ENCODE measurements at places on chromosomes 13 and 19. TPM values are rescaled to one million over a fixed set of nuclear protein-coding genes. Genes with fewer than 3 reads are reported as not detected.

Gene WASF3
- 9.9 TPM for total RNA-seq

DNA sequence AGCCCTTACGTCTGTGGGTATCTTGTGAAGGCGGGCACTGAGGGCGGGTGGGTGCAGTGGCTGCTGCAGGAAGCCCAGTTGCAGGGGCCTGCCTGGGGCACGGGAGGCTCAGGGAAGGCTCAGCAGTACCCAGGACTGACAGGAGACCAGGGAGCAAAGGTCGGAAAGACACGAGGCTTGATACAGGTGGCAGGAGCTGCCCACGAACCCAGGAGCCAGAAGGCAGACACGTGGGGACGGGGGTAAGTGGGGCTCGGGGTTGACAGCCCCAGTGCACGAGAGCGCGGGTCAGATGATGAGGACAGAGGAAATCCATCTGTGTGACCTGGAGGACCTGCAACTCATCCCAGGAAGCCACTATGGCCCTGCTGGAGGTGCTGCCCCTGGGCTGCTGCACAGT is 25.3 kb downstream of the ELAVL1 start:
- no peak for DNase-seq

DNA sequence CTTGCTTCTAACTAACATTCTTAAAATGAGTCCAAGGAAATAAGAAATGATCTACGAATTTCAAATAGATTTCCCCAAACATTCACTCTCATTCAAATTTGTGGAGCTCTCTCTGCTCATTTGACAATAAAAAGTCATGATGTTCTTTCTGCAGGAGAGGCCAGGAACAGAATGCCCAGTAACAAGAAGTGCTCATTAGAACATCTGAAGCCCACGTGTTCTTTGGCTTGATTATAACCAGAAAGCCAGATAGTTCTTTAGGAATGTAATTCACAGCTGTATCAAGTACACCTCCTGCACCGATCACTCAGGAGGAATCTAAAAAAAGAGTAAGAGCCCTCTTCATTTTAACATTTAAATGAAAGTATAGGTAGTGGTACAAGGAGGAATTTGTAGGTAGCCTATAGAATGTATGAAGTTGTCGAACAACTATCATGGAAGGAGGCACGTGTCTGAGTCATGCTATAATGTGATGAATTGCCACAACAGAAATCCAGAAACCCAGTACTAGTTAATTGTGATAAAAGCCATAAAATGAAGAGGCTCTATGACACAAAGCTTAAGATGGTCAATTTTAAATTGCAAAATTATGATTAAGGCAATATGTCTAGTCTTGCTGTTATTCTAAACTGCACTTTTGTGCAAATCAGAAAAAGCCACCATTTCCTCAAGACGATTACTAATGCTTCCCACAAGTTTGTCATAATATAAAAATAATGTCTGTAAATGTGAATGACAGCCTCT is 12.8 kb downstream of the MEDAG start:
- no peak for DNase-seq

GRCh38 chr13:32535115-32535514 is 3.5 kb downstream of the N4BP2L2 start:
- no peak for DNase-seq

DNA sequence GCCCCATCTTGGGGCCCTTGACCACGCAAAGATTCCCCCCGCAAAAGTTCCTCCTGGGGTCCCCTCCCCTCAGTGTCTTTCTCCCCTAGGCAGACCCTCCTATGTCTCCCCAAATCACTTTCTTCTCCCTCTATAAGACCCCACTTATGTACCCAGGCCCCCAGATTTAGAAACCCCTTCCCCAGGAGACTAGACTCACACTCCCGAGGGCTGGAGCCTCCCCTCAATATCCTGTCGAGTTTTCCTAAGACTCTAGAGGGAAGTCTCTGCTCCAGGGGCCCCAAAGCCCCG is 1.4 kb downstream of the SLC1A5 start:
- DNase-seq = no peak

DNA sequence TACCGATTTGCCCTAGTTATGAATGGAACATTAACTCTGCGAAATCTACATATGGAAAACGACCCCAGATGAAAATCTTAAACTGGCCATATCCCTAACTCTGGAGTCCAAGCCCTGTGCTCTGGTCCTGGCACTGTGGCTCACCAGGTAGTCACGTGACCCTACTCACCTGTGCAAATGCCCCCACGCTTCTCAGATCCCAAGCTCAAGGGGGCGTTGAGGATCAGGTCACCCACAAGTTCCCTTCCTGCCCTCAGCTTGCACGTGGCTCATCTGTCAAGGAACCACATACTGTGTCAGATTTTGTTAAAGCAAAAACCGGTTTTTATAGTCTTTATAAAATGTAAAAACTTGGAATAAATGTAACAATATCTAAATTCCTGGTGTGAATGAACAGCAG is 324.0 kb downstream of the SHISA2 start:
- no peak for DNase-seq

DNA sequence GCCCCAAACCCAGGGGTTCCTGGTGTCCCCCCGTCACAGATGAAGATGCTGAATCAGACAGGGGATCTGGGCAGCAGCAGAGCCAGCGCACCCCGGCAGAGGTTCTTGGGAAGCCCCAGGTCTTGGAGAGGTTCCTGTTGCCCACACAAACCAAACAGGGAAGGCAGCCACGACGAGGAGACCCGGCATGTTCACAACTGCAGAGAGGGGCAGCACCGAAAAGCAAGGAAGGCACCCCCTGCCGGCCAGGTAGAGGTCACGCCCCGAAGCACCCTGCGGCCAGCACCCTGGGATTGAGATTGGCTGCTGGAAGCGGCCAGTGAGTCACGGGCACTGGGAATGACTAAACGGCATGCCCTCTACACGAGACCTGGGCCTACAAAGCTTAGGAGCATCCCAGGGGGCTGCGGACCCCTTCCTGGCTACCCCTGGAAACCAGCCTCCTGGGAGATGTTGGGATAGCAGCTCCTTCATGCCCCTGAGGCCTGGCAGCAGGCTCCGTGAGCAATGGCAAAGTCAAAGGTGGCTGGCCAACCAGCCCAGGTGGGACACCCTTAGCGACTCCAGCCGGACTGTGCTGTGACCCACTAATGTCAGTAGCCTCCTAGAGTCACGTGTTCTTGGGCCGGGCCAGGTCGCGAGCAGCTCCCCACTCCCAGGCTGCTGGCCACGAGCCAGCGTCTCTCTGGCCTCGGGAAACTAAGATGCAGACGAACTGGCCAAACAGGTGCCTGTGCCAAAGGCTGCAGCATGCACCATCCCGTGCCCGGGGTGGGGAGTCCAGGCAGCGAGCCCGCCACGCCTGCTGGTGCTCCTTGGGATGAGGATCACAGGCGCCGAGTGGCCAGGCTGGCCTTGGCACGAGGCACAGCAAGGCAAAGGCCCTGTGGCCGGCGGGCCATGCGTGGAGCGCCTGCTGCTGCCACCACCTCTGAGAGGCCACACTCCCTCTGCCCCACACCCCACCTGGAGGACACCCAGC is 43.2 kb downstream of the MLLT1 start:
- DNase-seq = peak; percentile 68

DNA sequence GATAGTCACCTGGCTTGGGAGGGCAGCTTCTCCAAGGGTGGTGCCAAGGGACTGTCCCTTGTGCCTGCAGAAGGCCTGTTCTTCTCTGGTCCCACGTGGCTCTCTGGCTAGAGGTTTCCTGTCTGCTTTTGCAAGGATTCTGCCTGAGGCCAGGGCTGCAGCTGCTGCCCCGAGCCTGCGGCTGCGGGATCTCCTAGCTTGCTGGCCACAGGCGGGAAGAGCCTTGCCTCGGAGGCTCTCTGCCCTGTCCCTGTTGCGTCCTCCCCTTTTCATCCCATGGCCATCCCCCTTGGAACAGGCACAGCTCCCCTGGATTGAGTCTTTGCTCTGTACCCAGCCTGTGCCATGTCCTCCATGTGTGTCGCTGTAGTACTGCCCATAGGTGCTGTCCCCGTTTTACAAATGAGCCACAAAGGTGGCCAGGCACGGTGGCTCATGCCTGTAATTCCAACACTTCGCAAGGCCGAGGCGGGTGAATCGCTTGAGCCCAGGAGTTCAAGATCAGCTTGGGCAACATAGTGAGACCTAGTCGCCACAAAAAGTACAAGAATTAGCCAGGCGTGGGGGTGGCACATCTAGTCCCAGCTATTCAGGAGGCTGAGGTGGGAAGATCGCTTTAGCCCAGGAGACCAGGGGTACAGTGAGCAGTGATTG is 9.1 kb downstream of the IRF3 start:
- DNase-seq = peak; percentile 51

- DNase-seq = no peak
Observed at GRCh38 chr13:102097708-102098107, 304.1 kb downstream of the FGF14 start.

Data from Right ventricle myocardium inferior (tissue), 1 donor.